ENCODE measurements at places on chromosomes 3 and 15. TPM values are rescaled to one million over a fixed set of nuclear protein-coding genes. Genes with fewer than 3 reads are reported as not detected.

DNA sequence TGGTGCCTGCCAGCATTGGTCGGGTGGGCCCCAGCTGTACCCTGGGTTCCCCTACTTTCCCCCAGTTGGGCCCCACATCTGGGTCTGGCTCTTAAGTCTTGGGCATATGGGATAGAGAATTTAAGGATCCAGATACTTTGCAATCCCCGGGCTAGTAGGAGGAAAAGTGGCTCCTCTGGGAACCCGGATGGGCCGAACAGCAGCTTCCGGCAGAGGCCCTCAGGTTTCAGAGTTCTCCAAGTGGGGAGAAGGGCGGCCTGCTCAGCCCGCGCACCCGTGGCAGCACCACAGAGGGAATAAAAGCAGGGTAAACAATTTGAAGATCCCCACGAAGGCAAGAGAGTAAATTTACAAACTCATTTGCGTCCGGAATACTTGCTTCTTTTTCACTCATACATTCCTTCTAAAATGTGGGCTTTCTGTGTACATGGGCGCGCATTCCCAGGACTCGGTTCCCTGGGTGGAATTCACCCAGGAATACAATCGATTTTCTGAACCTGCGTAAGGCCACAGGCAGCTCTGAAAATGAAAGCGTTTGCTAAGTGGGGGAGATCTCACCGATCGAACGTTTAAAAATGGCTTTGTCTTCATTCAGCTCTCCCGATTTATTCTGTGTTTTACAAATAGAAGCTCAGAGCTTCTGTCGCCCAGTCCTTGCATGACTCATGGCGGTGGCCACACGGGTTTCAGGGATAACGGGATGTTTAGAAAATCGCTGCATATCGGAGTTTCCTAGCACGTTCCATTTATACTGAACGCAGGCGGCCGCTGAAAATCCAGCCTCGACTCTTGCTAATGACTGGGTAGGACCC is 74.0 kb upstream of the POLG start:
- DNase-seq: no peak

GRCh38 chr3:46208167-46208704 is at the start of gene CCR1:
TSS of gene CCR1 (minus strand) at chr3:46208313. CDS start at chr3:46204313, 4,000 bp downstream.
- no peak for DNase-seq

DNA sequence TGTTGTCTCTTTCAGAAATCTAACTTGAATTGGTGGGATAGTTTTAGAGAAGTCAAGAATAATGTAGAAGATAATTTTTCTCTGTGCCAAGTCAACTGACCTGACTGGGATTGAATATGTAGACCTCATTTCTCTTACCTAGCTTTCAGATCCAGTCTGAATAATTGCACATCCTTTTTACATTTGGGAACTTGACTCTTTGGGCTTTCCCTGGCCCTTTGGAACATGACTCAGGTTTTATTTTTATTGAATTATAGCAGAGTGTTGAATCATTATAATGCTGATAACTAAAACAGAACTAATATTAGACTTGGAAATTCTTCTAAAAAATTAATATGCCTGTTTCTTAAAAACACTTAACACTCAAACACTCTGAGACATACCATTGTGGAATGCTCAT is 76.5 kb downstream of the PFN2 start:
- no peak for DNase-seq

DNA sequence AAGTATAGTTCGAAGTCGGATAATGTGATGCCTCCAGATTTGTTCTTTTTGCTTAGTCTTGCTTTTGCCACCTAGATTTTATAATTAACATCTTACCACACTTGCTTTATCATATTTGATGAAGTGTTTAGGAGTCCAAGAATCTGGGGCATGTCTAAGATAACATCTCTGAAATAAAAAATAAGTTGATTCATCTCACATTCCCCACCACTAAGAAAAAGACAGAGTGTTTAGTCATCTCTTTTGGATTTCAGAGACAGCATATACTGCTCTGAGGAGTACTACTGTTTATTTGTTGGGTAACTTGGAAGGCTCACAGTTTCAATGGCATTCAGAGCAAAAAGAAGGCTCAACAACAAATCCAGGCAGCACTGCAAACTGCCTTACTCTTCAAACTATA is 324.2 kb upstream of the ATP11B start:
- no peak for DNase-seq

GRCh38 chr15:41915255-41915994 is 21.6 kb upstream of the SPTBN5 start:
- DNase-seq: no peak

DNA sequence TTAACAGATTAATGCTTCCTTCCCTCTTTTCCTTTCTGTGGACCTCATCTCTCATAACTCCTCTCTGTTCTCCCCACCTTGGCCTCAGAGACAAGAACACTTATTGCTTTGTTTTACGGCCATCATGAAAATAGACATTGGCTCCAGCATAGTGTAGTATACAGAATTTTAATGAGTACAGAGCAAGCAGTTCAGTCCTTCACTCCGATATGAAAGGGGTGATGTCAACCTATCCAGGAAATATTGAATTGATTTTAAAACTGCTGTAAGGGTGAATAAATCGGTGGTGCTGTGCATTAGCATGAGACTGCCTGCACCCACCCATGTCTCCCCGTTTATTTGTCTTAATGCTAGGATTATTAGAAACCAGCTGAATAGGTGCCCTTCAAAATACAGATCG is 490.9 kb upstream of the TBL1XR1 start:
- DNase-seq: no peak

GRCh38 chr3:792630-793029 is 300.2 kb upstream of the CNTN6 start:
- no peak for DNase-seq

Gene IGSF11
- total RNA-seq: 2.2 TPM

Data from progenitor cell of endocrine pancreas (in vitro differentiated cells).